WTC11 (cell line): ENCODE measurements at places on chromosomes 3 and 15.

GRCh38 chr15:27091270-27091940 lies 120.4 kb downstream of the GABRG3 start:
- no peak for DNase-seq

GRCh38 chr3:64575211-64575844 lies 112.5 kb downstream of the ADAMTS9 start:
- DNase-seq = peak; percentile 24

GRCh38 chr3:8518138-8518537 lies 16.5 kb downstream of the LMCD1 start:
- no peak for DNase-seq

DNA sequence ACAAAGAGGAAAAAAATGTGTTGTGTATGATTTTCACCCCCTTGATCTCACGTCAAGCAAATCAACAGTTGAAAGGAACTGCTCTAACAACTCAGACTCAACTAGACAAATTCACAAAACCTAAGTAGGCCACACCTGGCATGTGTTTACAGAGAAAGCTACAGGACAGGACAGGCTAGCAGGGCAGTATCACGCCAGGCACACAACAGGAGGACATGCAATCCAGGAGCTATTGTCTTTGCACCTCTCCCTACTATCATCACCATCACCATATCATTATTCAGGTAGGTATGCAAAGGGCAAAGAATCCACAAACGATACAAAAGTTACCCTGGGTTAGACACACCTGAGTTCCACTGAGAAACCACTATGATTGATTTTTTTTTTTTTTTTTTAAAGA lies 86.4 kb downstream of the TBL1XR1 start:
- DNase-seq = no peak
